Esophagus mucosa (tissue), 1 donor: ENCODE measurements at places on chromosomes 5 and 9. TPM values are rescaled to one million over a fixed set of nuclear protein-coding genes. Genes with fewer than 3 reads are reported as not detected.

GRCh38 chr5:130868186-130868840, 296.7 kb downstream of the HINT1 start:
- ATAC-seq, result no peak

DNA sequence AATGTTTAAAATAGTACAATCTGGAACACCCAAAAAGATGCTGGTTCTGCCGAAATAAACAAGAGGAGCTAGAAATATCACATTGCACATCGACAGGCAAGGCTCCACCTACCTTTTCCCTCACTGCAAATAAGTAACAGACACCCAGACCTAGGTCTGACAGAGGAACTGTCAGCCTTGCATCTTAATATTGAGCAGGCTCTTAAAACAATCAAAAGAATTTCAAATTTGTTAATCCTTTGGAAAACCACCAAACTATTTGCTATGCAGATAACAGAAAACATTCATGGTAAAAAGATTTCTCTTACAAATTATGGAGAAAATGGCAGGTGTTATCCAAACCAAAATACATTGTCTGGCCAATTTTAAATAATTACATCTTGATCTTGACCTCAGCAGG, 71.3 kb downstream of the FRMD3 start:
- no peak for ATAC-seq

- peak; percentile 33 for ATAC-seq
Measured at GRCh38 chr9:88106492-88106891, 31.8 kb downstream of the SPATA31C2 start.

DNA sequence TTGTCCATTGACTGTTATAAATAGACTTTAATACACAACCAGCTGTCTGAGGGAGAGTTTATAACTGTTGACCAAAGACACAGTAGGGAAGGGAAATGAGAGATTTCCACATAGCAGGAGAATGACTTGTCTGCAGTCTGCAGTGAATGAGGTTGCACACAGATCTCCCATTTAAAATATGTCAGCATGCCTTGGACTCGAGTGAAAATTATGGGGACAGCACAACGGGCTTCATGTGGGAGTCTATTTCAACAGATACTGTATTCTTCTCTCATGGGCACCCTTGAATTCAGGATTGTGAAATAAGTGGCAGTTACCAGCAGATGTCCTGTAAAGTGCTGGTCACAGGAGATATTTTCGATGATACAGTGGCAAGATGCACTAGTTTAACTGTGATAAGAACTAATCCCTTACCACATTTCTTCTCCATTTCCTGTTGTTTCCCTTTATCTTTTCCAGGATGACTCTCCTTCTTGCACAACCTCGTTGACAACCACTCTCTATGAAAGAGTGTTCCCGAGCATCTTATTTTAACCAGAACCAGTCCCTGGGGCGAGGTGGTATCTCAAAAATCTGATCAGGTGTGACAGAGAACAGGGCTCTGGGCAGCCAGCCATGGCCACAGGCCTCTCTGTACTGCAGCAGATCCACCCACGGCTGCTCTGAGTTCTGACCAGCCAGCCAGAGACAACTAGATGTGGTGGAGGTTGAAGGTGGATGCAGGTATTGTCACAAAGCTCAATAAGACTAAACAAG, 51.5 kb upstream of the MAP3K1 start:
- peak; percentile 65 for ATAC-seq

DNA sequence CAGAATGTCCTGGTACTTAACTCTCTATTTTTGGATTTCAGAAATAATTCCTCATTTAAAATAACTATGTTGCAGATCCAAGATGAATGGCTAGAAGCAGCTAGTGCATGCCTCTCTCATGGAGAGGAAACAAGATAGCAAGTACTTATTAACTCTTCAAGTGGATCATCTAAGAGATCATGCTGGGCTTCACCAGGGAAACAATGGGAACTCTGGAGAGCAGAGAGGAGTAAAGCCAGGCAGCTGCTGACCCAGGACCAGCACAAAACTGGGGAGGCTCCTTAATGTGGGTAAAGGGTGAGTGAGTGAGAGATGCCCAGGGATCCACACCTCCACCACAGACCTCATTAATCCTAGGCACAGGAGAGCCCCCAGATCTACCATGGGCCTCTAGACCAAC, 897.8 kb upstream of the ACO1 start:
- ATAC-seq, result no peak

DNA sequence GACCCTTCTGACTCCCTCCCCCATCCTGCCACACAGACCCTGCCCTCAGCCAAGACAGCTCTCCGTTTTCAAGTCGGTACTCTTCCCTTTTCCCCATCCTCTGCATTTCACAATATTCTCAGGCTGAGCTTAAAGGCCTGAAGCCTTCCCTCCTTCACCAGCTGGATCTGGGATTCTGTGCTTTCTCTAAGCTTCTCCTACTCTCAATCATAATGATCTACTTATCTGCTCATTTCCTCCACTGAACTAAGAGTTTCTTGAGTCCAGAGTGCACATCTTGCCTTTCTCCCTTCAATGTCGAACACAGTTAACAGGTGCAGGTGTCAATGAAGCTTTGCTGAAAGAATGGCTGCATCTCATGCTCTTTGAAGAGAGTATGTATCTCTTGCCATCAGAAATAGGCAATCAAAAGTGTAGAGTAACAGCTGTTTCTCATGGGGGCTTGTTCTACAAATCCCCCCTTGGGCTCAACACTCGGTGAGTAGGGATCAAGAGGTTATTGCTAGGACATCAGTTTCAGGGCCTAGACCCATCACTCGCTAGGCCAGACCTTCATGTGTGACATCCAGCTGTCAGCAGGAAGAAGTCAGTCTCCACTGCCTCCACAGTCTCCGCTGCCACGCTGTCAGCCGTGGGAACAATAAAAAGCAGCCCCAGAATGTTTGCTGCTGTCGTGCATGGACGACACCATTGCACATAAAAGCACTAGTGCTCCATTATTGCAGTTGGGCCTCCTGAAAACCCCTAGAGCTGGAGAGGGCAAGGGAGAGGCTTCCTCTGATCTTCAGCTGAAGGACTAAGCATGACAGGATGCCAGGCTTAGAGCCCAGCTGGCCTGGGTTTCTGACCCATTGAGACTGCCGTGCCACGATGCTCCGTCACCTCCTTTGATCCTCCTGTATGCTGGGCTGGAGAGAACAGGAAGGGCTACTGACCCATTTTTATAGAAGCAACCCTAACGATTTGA, 23.7 kb downstream of the TRAF1 start:
- ATAC-seq, result no peak

DNA sequence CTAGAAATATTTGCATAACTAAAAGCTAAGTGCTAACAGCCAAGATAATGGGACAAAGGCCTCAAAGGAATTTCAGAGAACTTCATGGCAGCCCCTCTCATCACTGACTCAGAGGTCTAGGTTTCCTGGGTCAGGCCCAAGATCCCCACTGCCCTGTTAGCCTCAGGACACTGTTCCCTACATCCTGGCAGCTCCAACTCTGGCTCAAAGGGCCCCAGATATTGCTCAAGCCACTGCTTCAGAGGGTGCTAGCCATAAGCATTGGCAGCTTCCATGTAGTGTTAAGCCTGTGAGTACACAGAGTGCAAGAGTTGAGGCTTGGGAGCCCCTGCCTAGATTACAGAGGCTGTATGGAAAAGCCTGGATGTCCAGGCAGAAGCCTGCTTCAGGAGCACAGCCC, 998.1 kb downstream of the TLE1 start:
- no peak for ATAC-seq

GRCh38 chr5:158431369-158432029, 572.6 kb upstream of the CLINT1 start:
- ATAC-seq, result no peak

GRCh38 chr9:18499980-18500379, 26.0 kb downstream of the ADAMTSL1 start:
- no peak for ATAC-seq

GRCh38 chr9:79325501-79325900, 246.3 kb upstream of the TLE4 start:
- no peak for ATAC-seq

- ATAC-seq, result no peak
Measured at GRCh38 chr9:110582156-110582555, 2.6 kb upstream of the SVEP1 start.

DNA sequence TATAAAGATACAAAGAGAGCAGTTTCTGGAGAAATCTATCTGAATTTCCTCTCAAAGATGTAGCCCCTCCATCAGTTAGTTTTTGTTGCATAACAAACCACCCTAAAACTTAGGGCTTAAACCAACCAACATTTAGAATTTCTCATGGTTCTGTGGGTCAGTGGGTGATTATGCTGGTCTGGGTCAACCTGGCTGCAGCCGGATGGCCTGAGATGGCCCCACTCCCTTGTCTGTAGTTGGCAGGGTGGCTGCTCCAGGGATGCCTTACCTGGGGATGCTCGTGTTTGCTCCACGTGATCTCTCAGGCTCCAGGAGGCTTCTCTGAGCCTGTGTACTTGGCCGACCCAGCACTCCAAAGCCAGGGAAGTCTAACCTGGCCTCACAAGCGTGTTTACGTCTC, 139.3 kb downstream of the MVB12B start:
- ATAC-seq, result no peak

DNA sequence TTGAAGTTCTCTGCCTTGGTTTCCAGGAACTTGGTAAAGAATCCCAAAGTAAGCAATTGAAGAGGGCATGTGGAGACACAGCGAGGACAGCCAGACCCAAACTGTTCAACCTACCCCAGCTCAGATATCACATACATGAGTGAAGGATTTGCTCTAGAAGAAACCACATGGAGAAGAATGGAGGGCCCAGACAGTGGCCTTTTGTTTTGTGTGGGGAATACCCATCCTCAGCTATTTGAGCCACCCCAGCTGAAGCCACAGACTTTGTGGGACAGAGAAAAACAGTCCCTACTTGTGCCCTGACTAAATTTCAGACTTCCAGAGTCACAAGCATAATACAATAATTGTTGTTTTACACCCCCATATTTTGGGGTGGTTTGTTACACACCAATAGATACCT, 387.1 kb downstream of the ZSWIM6 start:
- ATAC-seq, result no peak

DNA sequence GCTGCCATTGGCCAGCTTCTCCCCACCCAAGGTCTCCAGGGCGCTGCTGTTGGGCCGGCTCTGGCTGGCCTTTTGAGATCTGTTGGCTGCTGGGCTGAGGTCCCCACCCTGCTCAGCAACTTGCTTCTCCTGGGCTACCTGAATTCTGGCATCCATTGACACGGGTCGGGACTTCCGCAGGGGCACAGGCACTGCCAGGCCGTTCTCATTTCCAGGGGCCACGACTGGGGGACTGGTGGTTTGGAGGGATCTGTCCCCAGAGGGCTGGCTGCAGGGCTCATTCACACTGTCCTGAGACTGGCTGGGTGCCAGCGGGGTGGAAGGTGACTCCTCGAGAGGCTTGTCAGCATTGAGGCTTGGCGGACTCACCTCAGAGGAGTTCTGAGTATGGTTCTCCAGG, 87.1 kb upstream of the FBXW11 start:
- ATAC-seq, result no peak

DNA sequence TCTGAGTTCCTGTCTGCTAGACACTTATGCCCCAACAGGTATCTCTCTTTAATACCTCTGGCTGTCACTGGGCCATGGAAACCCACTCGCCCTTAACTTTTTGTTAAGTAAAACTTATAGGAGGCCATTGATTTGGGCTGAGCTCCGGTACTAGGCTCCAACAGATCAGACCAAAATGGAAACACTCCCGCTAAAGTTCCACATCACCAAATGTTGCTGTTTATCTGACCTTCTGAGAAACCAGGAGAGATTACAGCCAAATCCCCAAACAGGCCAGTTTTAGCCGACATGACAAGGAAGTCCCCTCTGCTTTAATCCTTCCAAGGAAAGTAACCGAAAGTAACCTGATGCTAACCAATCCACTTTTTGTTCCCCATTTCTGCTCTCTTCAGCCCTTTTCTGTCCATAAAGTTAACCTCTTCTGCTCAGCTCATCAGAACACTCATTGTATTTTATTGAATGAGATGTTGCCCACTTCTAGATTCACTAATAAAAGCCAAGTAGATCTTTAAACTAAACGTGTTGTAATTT, 115.2 kb upstream of the LHFPL2 start:
- ATAC-seq, result no peak

- no peak for ATAC-seq
Measured at GRCh38 chr9:136939431-136939995, 5.0 kb downstream of the FBXW5 start.

DNA sequence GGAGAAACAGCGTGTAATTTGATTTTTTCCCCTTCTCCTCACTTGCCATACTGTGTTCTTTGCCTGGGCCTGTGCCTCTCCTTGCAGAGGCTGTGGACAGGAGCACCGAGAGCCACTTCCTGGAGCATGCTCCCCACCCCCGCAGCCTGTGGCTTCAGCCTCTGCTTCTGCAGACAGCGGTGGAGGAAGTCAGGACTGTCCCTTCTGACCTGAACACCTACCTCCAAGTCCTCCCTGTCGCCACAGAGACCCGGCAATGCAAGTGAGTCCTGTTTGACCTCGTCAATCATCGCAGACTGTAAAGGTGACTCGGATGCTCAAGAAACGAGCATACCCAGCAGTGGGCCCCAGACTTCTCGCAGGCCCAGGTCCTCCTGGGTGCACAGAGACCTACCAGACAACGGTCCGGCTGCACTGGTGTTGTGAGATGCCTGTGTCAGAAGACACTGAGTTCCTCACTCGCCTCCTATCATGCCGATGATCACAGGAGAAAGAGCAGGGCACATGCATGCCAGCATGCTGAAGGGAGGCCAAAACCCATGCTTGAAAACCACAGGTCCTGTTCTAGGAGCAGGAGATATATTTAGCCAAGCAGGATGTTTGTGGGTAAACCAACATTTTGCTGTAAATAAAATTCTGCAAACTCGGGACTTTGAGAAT, 198.8 kb downstream of the AUH start:
- ATAC-seq, result peak; percentile 32

DNA sequence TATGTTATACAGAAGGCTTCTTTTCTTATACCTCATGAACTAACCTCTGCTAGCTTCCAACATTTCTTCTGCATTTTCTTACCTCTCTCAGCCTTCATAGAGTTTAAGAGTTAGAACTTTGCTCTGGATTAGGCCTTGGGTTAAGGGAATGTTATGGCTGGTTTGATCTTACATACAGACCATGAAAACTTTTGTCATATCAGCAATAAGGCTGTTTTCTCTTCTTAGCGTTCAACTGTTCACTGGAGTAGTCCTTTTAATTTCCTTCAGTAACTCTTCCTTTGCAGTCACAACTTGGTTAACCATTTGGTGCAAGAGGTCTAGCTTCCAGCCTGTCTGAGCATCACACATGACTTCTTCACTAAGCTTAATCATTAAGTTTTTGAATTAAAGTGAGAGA, 329.0 kb upstream of the CCNG1 start:
- ATAC-seq, result no peak

- no peak for ATAC-seq
Measured at GRCh38 chr9:97961361-97961760, 21.8 kb upstream of the ANP32B start.

Gene CSF2
- total RNA-seq, result not detected

Gene TMEM8B
- total RNA-seq, result 1.7 TPM

Gene FOXD4L4
- total RNA-seq, result 0.52 TPM

Gene FOXD1
- total RNA-seq, result 0.88 TPM

Gene PCDHB10
- total RNA-seq, result 0.80 TPM

Gene ANKRD18A
- 3.0 TPM for total RNA-seq

Gene LHX3
- total RNA-seq, result 0.08 TPM

Gene IFNK
- not detected for total RNA-seq

Gene TRIM36
- total RNA-seq, result 1.2 TPM
